ENCODE measurements at places on chromosomes 2 and 18.
A peak's percentile ranks its signal among the peaks of the same experiment; 100 is the strongest.

DNA sequence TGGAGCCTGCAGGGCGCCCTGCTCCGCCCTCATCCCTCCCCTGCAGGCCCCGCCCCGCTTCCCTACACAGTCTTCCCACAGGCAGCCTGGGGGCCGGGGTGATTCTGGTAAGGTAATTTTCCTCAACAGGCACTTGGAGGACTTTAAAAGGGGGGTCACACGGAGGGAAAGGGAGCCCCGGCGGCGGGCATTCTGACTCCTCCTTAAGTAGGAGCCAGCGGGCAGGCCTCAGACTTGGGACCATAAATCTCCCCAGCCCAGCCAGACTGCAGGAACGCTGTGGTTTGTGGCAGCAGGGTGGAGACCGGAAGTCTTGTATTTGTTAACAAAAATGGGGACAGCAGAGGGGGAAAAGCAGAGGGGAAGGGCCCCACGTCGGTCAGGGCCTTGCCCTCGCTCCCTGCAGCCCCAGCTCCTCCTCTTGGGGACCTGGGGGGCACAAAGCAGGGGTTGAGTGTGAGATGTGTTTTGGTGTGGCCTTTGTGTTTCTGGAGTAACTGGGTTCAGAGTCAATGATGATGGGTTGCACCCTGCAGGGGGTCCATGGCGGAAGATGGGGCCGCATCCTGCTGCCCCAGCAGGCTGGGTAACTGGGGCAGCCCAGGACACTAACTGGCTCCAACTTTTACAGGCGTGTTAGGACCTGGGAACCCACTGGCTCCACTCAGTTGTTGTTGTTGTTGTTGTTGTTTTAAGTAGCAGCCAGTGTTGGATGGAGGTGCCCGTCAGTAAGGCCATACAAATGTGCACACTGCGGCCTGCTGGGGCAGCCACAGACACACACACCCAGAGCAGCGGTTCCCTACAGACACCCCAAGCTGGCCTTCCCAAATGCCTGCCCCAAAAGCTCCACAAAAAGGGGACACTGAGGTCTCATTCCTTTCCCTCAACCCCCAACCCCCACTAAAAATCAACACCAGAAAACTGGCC is 27.7 kb downstream of the SMAD7 start:
- DNase-seq: no peak

DNA sequence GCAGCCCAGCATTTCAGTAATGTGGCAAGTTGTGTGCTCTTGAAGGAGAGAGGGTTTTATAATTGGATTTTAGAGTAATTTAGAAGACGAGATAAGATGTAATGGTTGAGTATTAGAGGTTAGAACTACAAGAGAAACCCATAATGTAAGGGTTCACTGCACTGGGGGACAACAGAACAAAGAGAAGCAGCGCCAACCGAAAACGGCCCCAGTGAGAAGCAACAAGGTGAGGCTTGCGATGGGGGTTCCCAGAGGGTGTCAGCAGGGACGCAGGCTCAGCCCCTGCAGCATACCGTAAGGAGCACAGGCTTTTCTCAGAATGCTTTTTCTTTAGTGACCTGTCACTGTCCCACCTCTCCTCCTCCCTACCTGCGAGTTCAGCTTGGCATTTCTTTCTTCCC is 183.9 kb upstream of the ETAA1 start:
- no peak for DNase-seq

GRCh38 chr2:48278590-48278989 is 251.4 kb upstream of the STON1 start:
- DNase-seq: no peak

DNA sequence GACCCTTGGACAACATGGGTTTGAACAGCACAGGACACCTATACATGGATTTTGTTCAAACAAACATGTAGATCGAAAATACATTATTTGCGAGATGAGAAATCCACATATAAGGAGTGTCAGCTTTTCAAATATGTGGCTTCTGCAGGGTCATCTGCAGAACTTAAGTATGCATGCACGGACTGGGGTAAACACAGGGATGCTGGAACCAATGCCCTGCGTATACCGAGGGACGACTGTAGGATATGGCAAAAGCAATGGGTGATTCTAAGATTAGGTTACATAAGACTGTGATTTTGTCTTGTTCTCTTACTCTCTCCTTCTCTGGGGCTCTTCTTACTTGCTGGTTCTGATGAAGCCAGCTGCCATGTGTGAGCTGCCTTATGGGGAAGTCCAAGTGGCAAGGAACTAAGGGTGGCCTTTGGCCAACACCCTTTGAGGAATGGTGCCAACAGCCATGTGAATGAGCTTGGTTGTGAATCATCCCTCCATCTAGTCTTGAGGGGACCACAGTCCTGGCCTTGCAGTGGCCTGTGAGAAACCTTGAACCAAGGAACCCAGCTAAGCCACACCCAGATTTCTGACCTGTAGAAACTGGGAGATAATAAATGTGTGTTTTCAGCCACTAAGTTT is 66.5 kb downstream of the EVA1A start:
- DNase-seq: no peak

DNA sequence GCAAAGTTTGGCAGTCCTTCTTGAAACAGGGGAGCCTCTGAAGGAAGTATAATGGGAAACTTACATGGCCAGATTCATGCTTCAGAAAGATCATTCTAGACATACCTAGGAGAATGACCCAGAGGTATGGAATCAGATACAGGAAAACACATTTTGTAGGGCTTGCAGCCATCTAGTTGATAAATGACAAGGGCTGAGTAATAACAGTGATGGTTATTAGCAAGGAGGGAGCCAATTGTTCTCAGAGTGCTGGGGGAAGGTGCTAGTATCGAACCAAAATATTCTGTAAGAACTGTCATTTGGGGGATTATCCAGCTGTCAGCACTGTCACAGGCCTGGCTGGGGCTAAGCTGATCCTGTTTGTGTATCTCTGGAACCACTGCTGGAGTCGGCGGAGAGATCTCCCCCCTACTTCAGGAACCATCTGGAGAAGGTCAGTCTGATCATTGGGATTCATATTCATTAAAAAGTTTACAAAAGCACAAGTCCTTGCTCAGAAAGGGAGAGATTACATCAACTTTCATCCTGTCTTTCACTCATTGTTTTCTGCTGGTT is 113.8 kb upstream of the THSD7B start:
- DNase-seq: no peak

DNA sequence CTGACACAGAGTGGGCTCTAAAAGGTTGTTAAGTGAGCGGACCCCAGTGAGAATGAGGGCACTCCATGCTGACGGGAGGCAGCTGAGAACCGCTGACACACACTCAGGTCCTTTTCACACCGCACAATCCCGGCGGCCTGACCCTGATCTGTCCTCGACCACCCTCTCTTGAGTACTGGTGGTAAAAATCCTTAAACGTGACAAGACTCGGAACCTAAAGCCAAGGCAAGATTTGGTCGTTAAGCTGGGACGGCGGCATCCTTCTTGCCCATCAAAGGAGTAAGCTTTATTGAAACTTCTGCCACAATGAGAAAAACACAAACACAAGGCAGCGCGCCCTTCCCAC is 569 bp downstream of the TMX3 start:
- peak; percentile 32 for DNase-seq

DNA sequence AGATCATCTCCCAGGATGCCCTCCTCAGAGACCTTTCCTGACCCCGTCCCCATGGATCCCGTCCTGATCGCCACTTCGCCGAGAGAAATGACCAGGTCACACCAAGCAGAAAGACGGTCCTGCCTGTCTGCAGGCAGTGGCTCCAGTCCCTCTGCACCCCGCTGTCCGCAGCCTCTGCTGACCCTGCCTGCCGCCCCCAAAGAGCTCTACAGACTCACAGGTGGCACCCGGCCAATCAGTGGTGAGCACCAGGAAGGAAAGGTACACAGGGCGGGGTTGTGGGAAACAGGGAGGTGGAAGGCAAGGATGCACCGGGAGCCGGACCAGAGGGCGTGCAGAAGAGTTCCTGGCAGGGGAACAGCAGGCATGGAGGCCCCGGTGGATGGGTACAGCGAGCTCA is 94.8 kb downstream of the NDUFA10 start:
- DNase-seq: no peak

DNA sequence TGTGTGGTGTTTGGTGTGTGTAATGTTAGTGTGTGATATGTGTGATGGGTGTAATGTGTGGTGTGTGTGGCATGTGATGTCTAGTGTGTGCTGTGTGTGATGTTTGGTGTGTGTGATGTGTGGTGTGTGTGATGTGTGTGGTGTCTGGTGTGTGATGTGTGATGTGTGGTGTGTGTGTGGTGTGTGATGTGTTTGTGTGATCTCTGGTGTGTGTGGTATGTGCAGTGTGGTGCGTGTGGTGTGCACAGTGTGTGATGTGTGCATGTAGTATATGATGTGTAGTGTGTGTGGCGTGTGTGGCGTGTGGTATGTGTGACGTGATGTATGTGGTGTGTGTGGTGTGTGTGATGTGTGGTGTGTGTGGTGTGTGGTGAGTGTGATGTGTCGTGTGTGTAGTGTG is 150.3 kb downstream of the TMEM18 start:
- no peak for DNase-seq

GRCh38 chr2:184416146-184416913 is 182.0 kb upstream of the ZNF804A start:
- no peak for DNase-seq

GRCh38 chr2:190533968-190534309 is 583 bp downstream of the NEMP2 start:
- DNase-seq: peak; percentile 29

- DNase-seq: no peak
Observed at GRCh38 chr2:169069341-169069740, at the start of gene DHRS9. DHRS9 (plus strand) TSS chr2:169069563; CDS start chr2:169081582, 12,019 bp downstream.

- DNase-seq: no peak
Observed at GRCh38 chr2:3151153-3151918, 226.3 kb downstream of the EIPR1 start.

- no peak for DNase-seq
Observed at GRCh38 chr2:129490641-129491040, 488.8 kb upstream of the RAB6C start.

- no peak for DNase-seq
Observed at GRCh38 chr2:231425291-231425810, 29.8 kb downstream of the B3GNT7 start.

DNA sequence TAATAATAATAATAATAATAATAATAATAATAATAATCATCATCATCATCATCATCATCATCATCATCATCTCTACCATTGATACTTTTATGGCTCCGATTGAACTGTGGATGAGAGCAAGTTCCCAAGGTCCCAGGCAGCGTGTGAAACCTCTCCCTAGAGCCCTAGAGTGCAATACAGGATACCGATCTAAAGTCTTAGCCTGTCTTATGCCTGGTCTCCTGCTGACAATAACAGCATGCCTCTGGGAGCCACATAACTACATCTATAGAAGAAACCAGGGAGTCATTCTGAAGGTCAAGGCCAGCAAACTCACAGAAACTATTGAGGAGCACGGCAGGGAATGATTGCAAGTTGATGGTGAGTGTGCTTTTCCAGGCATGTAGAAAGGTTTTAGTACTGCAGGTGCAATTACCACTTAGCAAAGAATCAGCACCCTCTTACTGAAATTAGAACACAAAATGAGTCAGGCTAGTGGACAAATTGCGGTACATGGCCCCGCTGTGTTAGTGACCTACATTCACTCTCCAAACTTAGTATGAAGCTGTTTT is 457.2 kb upstream of the CDH20 start:
- no peak for DNase-seq

GRCh38 chr2:10158681-10159080 is 36.1 kb downstream of the RRM2 start:
- DNase-seq: no peak

DNA sequence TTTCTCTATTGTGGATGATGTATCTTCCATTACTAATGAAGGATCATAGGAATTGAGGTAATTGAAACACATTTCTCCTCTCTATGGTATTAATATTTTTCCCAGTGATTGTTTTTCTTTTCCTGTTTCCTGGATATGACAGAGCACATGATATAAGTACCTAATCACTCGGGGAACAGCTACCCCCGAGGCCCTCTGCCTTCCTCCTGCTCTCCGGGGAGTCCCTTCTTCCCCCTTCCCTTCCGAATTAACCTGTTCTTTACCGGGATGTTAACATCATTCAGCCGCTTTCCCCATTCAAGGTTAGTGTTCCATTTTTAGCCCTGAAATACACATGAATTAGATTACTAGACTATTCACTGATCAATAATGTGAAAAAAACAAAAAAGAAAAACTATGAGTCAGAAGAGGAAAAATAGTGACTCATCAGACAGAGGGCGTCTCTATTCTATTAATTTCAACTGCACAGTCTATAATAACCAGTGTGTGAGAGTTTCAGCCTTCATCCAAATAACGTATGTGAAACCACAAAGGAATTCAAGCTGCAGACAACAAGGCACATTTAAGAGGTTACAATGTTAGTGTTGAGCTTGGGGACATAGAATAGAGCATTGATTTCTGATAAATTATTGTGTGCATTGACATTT is 450.8 kb downstream of the DLGAP1 start:
- DNase-seq: no peak

DNA sequence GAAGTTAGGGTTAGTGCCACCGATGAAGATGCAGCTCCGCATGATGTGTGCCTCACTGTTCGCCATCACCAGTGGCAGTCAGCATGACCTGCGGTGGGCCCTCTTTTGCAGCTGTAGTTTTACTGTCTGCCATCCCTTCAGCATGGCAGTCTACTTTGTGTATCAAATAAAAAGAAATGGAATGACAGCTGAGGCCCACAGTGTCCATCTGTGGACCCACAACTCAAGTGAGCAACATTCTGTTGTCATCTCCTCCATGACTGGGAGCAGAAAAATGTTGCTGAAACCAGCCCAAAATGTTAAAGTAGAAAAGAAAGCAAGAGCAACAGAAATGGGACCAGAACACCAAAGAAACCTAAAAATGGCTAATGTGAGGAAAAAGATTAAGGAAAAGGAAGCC is 128.7 kb downstream of the MEP1B start:
- DNase-seq: no peak

- DNase-seq: no peak
Observed at GRCh38 chr2:212858496-212858895, 292.9 kb downstream of the IKZF2 start.

- no peak for DNase-seq
Observed at GRCh38 chr2:163213661-163214081, 375.1 kb upstream of the KCNH7 start.

GRCh38 chr2:237964578-237965404 is 2.0 kb upstream of the UBE2F start:
- DNase-seq: no peak

DNA sequence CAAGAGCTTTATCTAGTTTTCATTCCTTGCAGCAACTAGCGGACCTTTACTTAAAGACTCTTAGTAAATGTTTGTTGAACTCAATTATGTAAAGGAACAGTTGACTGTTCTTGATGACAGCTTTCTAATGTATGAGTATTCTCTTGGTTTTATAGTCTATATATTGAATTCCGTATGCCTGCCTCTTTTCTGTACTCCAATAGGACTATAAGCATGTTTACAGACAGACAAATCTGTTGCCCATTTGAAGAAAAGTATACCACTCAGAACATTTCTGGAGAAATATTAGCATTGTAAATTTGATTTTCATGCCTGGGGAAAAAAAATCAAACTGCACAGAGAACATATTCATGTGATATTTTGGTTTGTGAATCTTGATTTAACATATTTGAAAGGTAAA is 109.5 kb downstream of the LRRTM1 start:
- no peak for DNase-seq

- peak; percentile 48 for DNase-seq
Observed at GRCh38 chr2:28956415-28956826, 24.7 kb upstream of the TOGARAM2 start.

GRCh38 chr2:179861027-179861415 is 391 bp downstream of the ZNF385B start:
- peak; percentile 44 for DNase-seq

- DNase-seq: no peak
Observed at GRCh38 chr2:128466776-128467175, 148.1 kb upstream of the HS6ST1 start.

Measured in GM20000 (cell line).